ENCODE measurements at places on chromosomes 7 and 10.

GRCh38 chr10:22308390-22308789, 7.8 kb upstream of the COMMD3 start:
- peak; percentile 28 for DNase-seq

GRCh38 chr10:132397671-132398565, 918 bp downstream of the PWWP2B start:
- no peak for DNase-seq

DNA sequence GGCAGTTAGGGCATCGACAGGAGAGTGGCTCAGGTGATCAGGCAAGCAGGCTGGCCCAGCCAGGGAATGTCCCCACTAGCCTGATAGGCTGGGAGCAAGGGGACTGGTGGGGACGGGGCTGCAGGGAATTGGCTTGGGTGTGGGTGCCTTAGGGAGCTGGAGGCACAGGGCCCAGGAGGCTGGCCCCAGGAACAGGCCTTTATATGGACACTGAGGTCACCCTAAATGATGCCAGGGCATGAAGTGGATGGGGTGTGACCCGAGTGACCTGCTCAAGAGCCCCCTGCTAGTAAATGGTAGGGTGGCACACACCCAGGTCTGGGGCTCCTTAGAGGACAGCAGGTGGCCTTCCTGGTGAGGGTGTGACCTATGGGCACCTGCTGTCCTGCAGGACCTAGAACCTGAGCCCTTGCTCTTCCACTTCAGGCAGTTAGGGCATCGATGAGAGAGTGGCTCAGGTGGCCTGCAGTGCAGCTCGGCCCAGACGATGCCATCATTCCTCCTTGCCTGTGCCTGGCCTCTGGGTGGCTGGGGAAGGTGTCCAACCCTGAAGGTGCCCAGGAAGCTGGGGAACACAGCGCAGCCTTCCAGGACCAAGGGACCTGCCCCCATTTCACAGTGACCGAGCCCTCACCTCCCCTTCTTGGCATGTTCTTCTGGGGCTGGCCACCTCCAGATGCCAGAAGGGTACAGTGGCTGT, 51.7 kb upstream of the LEP start:
- DNase-seq = no peak

DNA sequence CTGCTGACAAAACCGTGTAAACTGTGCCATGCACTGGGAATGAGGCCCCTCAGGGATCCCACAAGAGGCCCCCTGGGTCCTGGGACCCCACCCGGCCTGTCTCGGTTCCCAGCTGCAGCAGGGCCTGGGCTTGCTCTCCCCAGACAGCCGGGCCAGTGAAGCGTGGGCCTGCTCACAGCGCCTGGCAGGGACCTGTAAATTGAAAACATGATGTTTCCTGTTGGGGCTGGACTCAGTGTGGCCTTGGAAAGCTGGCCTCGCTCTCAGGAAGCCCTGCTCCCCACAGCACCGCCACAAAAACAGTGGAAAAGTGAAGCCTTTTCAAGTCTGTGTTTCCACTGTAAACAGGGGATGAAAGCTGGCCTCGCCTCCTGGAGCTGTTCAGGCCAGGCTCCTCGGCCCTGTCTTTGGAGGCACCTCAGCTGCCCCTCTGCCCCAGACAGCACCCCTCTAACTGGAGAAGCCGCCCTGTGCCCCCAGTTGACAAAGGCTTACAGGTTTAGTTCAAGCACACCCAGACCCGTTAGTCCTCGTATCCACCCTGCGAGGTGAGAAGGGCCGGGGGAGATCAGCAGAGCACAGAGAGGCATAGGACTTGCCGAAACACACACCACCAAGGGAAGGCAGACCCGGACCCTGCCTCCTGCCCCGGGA, 108.3 kb downstream of the ZMIZ1 start:
- no peak for DNase-seq

- no peak for DNase-seq
Observed at GRCh38 chr7:46003896-46004875, 83.1 kb upstream of the IGFBP3 start.

DNA sequence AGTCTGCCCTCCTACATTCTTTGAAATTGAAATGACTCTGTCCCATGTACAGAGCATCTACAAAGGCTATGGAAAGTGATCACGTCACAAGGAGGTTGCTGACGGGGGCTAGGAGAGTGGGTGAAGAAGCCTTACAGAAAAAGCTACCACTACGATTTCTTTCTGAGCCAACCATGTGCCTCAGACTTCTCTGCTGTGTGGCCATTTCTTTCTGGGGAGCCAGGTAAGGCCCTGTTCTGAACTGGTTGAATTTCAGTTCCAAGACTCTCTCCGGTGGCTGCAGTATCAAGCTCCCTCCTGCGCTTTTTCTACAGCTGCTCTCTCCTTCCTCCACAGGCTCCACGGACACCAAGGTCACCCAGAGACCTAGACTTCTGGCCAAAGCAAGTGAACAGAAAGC, 112.5 kb upstream of the PRSS1 start:
- DNase-seq = no peak

- DNase-seq = no peak
Observed at GRCh38 chr10:62992145-62992721, 140.9 kb upstream of the NRBF2 start.

DNA sequence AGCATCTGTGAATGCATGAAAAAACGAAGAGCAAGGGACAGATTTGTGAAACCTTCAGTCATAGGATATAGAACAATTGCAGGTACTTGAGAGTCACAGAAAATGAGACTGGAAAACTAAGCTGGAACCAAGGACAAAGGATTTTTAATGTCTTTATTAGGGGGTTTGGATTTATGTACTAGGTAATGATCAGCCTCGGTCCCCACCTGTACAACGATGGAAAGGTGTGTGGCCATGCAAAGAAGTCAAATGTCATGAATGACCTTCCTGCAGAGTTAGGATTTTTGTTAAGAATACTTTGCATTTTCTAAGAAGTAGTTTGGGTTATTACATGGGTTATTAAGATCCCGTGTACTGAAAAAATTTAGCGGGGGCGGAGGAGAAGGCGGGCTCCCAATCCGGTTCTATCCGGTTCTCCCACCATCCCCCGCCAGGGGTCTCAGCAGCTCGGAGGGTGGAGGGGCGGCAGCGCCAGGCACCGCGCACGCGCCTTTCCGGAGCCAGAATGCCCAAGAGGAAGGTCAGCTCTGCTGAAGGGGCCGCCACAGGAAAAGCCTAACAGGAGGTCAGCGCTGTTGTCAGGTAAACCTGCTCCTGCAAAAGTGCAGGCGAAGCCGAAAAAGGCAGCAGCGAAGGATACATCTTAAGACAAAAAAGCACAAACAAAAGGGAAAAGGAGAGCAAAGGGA, 327.5 kb upstream of the PLXDC2 start:
- DNase-seq = no peak

- DNase-seq = no peak
Observed at GRCh38 chr7:68423356-68423755, 1174.9 kb upstream of the AUTS2 start.

- no peak for DNase-seq
Observed at GRCh38 chr7:98038731-98039130, 48.7 kb upstream of the OCM2 start.

DNA sequence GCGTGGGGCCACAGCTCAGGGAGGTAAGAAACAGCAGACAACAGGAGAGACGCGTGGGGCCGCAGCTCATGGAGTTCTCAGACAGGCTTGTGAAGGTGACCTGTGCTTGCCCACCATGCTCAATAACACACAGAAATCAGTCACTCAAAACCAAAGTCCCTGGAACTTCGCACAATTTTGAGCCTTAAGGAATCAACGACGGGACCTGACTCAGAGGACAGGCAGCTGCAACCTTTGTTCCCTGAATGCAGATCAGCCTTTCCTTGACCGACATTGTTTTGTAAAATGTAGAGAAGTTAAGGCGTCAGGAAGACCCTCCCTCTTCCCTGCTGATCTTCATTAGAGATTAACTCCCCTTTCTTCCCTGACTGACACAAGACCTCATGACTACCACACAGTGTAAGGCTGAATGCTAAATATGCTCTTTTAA, 8.5 kb upstream of the KNDC1 start:
- DNase-seq = no peak

DNA sequence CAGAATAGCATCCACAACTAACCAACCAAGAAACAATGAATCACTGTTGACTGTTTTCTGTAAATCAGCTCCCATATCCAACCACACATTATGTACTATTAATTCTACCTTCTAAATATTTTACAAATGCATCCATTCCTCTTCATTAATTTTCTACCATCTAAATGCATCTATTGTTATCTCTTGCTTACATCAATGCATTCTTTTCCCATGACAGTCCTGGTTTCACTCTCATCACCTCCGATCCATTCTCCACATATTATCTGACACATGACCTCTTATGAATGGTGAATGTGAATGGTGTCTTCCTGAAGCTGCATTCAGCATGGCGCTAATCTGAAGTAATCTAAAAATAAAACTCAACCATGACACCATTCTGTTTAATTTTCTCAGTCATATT, 153.8 kb upstream of the CALCR start:
- DNase-seq = no peak

- no peak for DNase-seq
Observed at GRCh38 chr10:103824281-103824680, 31.1 kb downstream of the SH3PXD2A start.

GRCh38 chr10:13659887-13660550, 73.3 kb downstream of the PRPF18 start:
- DNase-seq = peak; percentile 25

- DNase-seq = no peak
Observed at GRCh38 chr7:119452401-119452800, 820.6 kb upstream of the KCND2 start.

- no peak for DNase-seq
Observed at GRCh38 chr10:70430493-70431445, 10.7 kb downstream of the NODAL start.

DNA sequence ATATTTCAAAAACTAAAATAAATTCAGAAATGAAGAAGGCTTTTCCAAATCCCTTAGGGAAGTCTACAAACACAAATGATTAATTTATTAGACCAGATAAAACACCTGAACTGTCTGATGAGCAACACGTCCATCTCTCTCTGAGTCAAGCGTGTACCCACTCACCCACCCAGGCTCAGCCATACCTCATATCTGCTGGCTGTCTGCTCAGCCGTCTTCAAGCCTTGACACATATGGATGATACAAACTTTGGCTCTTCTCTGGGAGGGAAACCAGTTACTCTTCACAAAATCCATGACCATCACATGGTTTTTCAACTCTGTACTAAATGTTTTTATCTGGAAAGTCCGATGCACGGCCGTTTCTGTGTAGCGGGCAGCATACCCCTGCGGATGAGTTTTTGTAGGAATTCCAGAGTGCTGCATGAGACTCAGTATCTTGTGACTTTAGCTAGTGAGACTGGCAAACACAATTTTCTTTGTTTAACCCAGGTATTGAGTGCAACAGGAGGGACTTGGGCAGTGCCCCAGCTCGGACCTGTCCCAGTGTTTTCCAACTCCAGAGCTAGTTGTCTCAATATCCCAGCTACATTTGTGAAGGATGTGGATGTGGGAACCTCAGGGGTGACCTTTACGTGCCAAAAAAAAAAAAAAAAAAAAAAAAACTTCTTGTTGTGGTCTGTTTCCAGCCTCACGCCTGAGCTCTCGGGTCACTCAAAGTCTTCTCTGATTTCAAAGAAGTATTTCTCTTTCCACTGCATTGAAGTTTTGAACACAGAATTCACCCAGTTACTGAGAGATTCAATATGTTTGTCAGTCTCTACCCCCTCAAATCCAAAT, at the start of gene C10orf90:
TSS of gene C10orf90 (minus strand) at position 638 of the 839 bp plus-strand sequence. CDS start at position 425, 213 bp downstream.
- DNase-seq = no peak

DNA sequence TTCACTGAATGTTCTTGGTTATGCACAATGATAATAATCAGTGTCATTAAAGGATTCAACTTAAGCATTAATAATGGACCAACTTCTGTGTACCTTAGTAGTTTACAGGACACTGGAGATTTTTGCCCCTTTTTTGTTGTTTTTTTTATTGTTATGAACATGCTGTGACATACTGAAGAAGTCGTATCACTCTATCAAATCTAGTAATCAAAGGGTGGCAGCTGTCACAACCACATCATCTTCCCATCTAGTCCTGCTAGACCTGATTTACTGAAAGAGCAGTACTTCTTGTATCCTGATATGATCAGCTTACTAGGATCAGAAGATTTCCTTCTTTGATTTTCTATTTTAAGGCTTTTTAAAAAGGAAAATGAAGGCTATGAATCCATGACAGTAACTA, 504.6 kb upstream of the CELF2 start:
- DNase-seq = no peak

DNA sequence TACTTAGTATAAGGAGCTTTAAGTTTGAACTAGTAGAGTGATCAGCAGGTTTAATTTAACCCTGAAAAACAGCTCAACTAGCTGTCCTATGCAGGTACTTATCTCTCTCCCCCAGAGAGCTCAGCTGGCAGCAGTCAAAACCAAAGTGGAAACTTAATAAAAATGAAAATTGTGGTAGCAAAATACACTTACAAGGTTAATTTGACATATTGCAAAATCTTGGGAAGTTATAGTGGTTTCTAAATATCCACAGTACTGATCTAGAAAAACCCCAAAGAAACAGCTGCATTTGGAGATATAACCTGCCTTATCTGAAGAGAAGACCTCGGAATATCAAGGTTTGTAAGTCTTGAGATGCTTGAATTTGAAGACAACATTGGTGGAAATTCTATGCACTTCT, 269.2 kb downstream of the RNLS start:
- no peak for DNase-seq

DNA sequence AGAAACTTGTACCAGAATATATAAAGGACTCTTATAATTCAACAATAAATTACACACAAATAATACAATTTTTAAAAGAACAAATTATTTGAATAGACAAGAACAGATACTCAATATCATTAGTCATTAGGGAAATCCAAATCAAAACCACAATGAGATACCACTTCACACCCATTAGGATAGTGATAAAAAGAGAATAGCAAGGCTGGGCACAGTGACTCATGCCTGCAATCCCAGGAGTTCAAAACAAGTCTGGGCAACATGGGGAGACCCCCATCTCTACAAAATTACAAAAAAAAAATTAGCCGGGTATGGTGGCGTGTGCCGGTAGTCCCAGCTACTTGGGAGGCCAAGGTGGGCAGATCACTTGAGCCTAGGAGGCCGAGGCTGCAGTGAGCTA, 52.2 kb upstream of the KCNIP2 start:
- no peak for DNase-seq

- no peak for DNase-seq
Observed at GRCh38 chr7:127751490-127752448, 99.8 kb downstream of the SND1 start.

DNA sequence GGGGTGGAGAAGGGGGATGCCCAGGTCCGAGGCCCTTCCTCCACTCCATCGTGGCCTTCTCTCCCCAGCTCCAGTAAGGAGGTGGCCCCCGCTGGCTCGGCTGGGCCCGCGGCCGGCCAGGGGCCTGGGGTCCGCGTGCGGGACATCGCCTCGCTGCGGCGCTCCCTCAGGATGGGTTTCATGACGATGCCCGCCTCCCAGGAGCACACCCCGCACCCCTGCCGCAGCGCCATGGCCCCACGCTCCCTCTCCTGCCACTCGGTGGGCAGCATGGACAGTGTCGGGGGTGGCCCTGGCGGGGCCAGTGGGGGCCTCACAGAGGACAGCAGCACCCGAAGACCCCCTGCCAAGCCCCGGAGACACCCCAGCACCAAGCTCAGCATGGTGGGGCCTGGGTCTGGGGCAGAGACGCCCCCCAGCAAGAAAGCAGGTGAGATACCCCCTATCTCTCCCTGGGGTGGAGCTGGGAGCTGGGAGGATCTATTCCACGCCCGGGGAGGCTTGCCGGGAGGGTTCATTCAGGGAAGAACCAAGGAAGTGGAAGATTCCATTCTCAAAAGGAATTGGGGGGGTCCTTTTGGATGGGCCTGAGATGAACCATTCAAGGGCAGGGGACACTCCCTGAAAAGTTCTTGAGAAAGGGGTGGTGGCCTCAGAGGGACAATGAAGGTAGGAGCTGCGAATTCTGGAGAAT, 3.2 kb downstream of the NYAP1 start:
- no peak for DNase-seq
